ENCODE measurements at places on chromosomes 6 and 20.

GRCh38 chr6:40244699-40245098 lies 310.4 kb upstream of the MOCS1 start:
- DNase-seq, result no peak

DNA sequence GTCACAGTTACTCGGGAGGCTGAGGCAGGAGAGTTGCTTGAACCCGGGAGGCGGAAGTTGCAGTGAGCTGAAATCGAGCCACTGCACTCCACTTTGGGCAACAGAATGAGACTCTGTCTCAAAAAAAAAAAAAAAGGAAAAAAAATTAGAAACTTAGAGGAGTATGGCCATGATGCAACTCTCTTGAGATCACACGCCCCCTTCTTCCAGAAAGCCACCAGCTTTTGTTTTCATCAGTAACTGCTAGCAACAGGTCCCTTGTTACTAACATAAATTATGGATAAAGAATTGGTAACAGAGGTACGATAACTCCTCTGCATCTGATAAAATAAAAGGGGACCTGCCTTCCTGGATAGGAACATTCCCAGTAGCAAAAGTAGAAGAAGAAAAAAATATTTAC lies 308.2 kb downstream of the CD83 start:
- no peak for DNase-seq

DNA sequence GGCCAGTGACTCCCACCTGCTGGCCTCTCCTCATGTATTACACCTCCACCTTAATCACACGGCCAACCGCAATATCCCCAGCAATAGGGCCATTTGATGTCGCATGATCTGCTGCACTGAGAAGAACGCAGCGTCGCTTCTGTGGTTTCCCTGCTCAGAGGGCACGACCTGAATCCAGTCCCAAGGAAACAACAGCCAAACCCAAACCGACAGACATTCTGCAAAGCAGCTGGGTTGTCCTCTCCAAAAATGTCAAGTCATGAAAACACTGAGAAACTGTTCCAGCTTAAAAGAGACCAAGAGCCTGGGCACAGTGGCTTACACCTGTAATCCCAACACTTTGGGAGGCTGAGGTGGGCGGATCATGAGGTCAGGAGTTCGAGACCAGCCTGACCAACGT lies 7.5 kb upstream of the BPI start:
- DNase-seq, result no peak

DNA sequence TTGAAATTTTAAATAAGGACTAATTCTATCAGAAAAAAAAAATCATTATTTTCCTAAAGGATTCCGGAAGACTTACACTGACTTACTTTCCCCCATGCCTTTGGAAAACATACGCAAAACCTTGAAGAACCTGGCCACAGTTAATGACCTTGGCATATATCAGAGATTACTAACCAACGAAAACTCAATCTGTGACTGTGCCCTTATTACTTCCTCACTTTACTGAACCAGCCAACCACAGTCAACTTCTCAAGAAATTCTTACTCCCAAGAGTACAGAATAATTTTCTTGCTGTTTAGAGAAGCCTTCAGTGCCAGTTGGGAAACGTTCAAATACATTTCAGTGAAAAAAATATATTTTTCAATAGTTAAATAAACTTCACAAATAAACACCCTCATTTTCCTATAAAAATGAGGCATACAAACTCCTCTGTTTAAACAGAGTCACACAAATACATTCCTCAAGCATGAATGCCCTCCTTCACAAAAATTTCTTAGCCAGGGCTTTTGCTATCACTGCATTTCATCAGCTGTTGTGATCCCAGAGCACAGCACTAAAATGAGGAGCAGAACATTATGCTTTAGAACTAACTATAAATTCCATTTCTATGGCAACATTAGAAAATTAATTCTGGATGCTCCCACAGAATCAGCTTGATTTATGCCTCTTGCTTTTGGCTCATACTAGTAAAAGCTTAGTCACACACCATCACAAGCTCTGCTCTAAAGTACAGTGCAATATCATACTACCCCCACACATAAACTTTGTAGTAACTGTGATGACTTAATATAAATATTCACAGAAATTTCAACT lies 117.6 kb downstream of the DST start:
- peak; percentile 77 for DNase-seq

DNA sequence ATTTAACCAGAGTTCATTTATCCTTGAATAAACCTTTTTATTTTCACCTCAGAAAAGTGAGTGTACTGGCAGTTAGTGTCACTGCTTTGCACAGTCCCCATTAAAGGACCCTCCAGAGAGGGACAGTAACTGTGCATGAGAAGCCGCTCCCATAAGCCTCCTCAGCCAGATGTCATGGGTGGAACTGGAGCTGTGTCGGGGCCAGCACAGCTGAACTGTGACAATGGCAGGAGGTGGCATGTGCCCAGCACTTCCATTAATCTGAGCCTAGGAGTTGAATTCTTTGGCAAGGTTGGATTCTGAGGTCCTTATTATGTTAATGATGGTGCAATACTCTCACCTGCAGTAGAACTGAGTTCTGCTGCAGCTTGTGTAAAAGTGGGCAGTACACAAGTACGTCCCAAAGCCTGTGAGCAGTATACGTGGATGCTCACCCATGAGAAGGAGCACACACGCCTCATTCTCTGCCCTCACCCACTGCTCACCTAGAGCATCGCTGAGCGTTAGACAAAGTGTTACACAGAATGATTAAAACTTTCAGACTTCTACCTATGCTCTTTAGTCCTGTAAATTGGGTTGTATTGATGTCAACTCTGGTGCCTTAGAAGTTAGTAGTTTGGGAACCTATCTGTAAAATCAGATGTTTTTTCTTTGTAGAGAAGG lies 11.9 kb upstream of the CSE1L start:
- DNase-seq, result no peak

DNA sequence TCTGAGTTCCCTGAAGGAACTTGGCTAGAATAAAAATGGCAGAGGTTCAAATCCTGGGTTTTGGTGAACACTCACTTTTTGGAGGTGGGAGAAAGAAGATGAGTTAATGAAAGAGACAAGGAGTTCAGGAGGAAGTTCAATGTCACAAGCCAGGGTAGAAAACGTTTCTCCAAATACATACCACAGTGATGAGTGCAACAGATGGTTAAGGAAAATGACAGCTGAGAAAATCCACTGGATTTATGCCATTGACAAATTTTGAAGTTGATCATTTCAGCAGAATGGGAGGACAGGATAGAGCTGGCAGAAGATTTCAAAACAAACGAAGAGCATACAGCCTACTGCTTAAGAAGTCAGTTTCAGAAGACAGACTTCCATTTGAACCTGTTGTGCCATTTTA lies 122.7 kb downstream of the GFRAL start:
- DNase-seq, result no peak

DNA sequence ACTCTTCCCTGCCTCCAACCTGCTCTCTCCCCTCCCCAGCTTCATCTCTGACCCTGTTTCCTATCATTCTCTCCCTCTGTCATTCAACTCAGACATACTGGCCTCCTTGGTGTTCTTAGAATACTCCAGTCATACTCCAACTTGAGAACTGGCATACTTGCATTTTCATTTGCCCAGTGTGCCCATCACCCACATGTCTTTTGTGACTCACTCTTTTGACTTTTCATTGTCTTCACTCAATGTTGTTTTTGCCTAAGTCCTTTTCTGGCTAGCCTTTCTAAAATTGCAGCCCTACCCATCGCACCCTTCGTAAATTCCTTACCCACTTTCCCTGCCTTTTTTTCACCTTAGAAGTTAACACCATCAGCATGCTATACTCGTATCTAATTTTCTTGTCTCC lies 77.0 kb upstream of the CD2AP start:
- DNase-seq, result no peak

GRCh38 chr20:21555470-21556120 lies 41.7 kb upstream of the NKX2-2 start:
- DNase-seq, result no peak

GRCh38 chr6:138393871-138394783 lies 9.9 kb upstream of the HEBP2 start:
- no peak for DNase-seq

DNA sequence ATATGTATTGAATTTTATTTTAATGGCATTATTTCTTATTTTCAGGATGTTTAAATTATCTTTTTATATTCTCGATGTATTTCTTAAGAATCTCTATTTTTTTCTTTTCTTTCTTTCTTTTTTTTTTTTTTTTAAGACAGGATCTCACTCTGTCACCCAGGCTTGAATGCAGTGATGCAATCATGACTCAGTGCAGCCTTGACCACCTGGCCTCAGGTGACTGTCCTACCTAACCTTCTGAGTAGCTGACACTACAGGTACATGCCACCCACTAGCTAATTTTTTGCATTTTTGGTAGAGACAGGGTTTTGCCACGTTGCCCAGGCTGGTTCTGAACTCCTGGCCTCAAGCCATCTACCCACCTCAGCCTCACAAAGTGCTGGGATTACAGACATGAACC lies 143.8 kb upstream of the LAMA2 start:
- no peak for DNase-seq

DNA sequence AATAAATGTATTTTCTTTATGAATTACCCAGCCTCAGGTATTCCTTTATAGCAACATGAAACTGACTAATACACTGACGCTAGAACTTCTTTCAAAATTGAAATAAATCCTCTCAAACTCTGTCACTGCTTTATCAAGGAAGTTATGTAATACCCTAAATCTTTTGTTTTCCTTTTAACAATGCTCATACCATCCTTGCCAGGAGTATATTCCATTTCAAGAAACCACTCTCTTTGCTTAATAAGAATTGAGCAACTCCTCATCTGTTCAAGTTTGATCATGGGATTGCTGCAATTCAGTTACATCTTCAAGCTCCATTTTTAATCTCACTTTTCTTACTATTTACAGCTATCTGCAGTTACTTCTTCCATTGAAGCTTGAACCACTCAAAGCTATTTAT lies 707.6 kb upstream of the MARCKS start:
- no peak for DNase-seq

GRCh38 chr6:127176146-127176545 lies 57.7 kb downstream of the RSPO3 start:
- DNase-seq, result no peak

DNA sequence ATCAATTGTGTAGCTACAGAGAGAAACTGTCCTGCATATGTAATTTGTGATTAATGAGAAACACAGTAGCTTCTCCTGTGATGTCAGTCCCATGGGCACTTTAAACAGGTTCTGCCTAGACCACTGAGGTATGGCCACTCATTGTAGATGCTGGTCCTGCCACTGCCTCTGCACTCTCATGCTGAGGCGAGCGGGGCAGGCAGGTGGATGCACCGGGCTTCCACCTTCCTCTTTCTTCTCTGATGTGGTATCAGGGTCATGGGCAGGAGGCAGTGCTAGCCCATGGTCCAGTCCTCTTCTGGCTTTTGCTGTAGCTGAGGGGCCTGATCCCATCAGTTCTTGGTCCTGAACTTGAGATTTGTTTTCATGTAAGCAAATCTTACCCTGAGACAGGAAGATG lies 58.7 kb downstream of the ADGB start:
- DNase-seq, result no peak

DNA sequence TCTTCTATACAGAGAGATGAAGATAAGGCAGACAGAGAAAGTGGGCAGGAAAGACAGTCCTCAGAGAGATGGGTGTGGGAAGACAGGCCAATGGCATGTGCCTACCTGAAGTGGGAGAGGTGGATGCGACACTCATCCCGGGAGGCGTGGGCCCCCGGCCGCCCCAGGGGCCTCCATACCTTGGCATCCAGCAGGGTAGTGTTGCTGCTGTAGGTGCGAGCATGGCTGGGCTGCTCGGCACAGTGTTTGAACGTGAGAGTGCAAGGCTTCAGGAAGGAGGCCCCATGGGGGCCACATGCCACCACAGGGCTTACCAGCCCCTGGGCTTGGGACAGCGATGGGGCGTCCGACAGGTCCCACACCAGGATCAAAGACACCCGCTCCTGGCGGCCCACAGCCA lies 5.2 kb downstream of the UNC5CL start:
- no peak for DNase-seq

DNA sequence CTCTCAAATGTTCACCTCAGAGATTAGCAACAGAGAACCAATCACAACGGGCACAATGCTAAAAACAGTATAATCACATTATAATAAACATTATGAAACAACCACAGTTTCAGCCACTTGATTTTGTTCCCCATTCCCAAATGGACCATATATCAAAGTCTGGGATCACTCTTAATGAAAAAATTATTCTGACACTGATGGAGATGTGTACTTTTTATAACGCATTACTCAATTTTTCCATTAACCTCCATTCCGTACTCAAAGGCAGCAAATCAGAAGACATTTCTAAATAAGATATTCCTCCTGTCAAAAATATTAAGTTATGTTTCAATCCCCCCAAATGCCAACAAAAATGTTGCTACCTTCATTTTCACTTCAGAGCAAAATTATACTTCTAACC lies 2.8 kb downstream of the CPNE1 start:
- no peak for DNase-seq

DNA sequence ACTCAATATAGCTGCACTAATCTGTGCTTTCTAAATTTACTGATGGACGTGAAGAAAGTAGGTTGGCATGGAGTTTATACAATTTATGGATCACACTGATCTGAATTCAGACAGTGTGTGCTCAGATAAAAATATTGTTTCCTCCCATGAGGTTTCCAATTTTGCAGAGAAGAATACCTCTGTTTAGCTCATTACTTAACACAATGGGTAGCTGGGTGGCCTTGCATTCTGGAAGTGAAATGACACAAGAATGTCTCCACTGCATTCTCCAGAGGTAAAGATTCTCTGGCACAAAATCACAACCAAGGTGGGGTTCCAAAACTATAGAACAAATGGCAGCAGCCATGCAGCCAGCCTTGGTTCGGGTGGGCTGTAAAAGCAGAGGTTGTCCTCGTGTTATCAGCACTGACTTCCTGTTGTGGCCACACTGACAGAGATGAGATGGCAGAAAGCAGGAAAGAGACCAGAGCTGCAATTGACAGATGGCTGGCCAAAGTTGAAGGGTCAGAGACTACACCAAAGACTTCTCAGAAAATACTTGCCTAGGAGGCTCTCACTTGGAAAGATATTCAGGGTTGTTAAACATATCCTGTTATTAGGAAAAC lies 50.2 kb downstream of the HDAC2 start:
- DNase-seq, result no peak

GRCh38 chr6:116507324-116507723 lies 4.1 kb upstream of the CALHM5 start:
- DNase-seq, result no peak

- no peak for DNase-seq
Observed at GRCh38 chr6:29567991-29568390, 8.5 kb upstream of the UBD start.

DNA sequence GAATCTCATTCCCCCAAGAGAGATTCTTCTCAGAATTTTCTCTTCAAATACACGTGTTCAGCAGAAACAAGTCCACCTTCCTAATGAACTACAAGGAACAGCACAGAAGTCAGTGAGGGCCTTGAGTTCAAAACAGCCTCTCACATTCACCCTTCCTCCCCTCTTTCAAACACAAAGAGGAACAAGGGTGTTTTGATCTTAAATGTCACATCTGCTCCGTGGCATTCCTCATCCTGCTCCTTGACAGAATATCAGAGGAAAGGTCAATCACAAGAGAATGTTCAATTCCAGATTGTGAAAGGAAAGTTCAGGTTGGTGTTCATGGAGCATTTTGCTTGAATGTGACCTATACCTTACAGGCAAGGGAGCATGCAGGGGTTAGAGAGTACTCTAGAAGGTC lies 35.6 kb upstream of the FAM210B start:
- DNase-seq, result no peak

- DNase-seq, result peak; percentile 21
Observed at GRCh38 chr6:154996016-154996590, 988 bp downstream of the TIAM2 start.

- DNase-seq, result no peak
Observed at GRCh38 chr20:59940956-59941294, 736 bp downstream of the FAM217B start.

- DNase-seq, result no peak
Observed at GRCh38 chr20:20276811-20277530, 90.9 kb upstream of the INSM1 start.
